ENCODE measurements at places on chromosomes 1 and 21. TPM values are rescaled to one million over a fixed set of nuclear protein-coding genes. Genes with fewer than 3 reads are reported as not detected.

DNA sequence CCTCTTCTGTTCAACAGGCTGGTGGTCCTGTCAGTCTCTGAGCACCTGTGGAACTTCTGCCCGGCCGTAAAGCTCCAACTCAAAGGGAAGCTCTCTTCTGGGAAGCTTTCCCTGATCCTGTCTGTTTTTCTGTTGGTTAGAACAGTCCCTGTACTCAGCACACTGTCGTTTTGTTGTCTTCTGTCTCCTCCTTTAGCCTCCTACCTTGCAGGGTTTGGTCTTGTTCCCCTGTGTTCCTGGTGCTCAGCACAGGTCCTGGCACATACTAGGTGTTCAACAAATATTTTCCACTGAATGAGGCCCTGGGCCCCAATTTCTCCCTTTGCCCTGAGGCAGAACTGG, 328 bp upstream of the KDF1 start:
- H3K36me3 ChIP-seq, result no peaks in the 10 kb centered on the region
- peak overlapping the region; percentile 74 for H3K4me3 ChIP-seq
- peaks cover 60% of the 10 kb centered on the region for H3K27me3 ChIP-seq
- no peak overlapping the region for H3K27ac ChIP-seq

- DNase-seq, result no peak
- H3K4me1 ChIP-seq, result peaks cover 35% of the 10 kb centered on the region
- H3K27me3 ChIP-seq, result peaks cover 63% of the 10 kb centered on the region
- peaks cover 1% of the 10 kb centered on the region for H3K36me3 ChIP-seq
These were observed 590 bp upstream of the TACSTD2 start for GRCh38 chr1:58577654-58578030.

GRCh38 chr1:154923695-154924094, 12.8 kb downstream of the PMVK start:
- H3K27me3 ChIP-seq, result no peaks in the 10 kb centered on the region
- DNase-seq, result no peak
- no peak overlapping the region for H3K27ac ChIP-seq
- no peak overlapping the region for H3K4me3 ChIP-seq
- H3K36me3 ChIP-seq, result peaks cover 41% of the 10 kb centered on the region

DNA sequence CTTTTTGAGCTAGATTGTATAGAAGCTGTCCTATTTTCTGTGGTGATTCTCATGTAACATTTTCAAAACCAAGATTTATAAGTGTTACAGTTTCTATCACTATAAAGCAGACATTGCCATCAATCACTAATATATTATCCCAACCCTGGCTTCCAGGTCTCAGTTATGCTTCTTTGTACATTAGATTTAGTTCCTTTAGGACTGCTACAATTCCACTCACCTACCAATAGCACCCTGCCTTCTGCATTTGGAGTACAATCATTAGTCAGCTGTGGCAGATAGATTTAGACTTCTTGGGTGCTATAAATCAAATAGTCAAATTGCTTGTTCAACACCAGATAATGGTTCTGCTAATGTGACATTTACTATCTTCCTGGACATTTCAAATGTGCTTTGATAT, 281.6 kb downstream of the BRINP3 start:
- H3K4me3 ChIP-seq, result no peak overlapping the region
- no peaks in the 10 kb centered on the region for H3K27me3 ChIP-seq
- no peaks in the 10 kb centered on the region for H3K4me1 ChIP-seq
- no peaks in the 10 kb centered on the region for H3K36me3 ChIP-seq
- H3K27ac ChIP-seq, result no peak overlapping the region
- DNase-seq, result no peak

Gene PPFIA4
- total RNA-seq, result 35.1 TPM

DNA sequence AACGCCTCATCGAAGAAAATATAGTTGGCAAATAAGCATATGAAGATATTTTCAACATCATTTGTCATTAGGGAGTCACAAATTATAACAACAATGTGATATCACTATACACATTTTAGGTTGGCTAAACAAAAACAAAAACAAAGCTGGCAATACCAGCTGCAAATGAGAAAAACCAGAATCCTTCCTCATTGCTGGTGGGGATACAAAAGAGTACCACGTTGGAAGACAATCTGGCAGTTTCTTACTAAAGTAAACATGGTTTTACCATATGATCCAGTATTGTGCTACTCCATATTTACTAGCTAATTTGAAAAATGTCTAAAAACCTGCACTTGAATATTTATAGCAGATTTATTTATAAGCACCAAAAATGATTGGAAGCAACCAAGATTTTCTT, 1204.1 kb downstream of the MRPL39 start:
- H3K27ac ChIP-seq, result no peak overlapping the region
- no peak for DNase-seq
- no peaks in the 10 kb centered on the region for H3K27me3 ChIP-seq
- no peaks in the 10 kb centered on the region for H3K4me1 ChIP-seq

DNA sequence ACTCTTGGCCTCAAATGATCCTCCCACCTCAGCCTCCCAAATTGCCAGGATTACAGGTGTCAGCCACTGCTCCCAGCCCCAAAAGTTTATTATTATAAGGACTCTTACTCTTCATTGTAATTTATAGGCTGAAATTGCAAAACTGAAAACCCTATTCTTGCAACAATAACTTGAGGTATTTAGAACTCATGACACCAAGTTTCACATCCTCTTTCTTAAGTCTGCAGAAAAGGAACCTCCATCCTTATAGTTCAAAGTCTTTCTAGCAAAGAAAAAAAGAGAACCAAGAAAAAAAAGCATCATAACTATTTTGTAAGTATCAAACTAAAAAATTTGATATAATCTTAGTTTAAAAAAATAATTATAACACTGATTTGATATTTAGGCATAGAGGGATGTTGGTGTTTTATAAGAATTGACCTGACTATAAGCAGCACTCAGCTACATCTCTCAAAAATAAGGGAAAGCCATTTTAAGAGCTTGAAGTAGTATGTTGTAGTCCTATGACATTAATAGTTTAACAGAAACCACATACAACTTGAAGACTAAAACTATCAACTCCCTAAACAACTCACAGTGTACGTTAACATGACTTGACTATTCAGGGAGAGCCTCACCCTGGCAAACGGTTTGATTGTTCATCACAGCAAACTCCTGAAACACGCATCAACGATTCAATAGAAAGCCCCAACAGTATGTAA, 122.4 kb downstream of the AKT3 start:
- no peaks in the 10 kb centered on the region for H3K27me3 ChIP-seq
- DNase-seq, result no peak
- H3K36me3 ChIP-seq, result peaks cover 2% of the 10 kb centered on the region
- peaks cover 11% of the 10 kb centered on the region for H3K4me1 ChIP-seq
- H3K4me3 ChIP-seq, result no peak overlapping the region

- no peak for DNase-seq
- H3K27me3 ChIP-seq, result peaks cover 6% of the 10 kb centered on the region
- no peak overlapping the region for H3K27ac ChIP-seq
- no peak overlapping the region for H3K4me3 ChIP-seq
- H3K4me1 ChIP-seq, result no peaks in the 10 kb centered on the region
These were observed 14.6 kb downstream of the EPHX1 start for GRCh38 chr1:225824533-225824941.

Gene FBXO2
- total RNA-seq, result 1.0 TPM

Gene NR5A2
- not detected for total RNA-seq

Gene LCE2B
- total RNA-seq, result not detected

- no peak for DNase-seq
- no peaks in the 10 kb centered on the region for H3K36me3 ChIP-seq
- no peaks in the 10 kb centered on the region for H3K4me1 ChIP-seq
- H3K4me3 ChIP-seq, result no peak overlapping the region
These were observed 102.5 kb upstream of the CASZ1 start for GRCh38 chr1:10898921-10899320.

Gene LTN1
- total RNA-seq, result 25.6 TPM

GRCh38 chr1:10616696-10617095, 141.9 kb downstream of the PEX14 start:
- no peak overlapping the region for H3K27ac ChIP-seq
- no peaks in the 10 kb centered on the region for H3K4me1 ChIP-seq
- no peak for DNase-seq
- H3K4me3 ChIP-seq, result no peak overlapping the region
- H3K27me3 ChIP-seq, result no peaks in the 10 kb centered on the region
- H3K36me3 ChIP-seq, result no peaks in the 10 kb centered on the region

Gene YY1AP1
- total RNA-seq, result 64.3 TPM

Gene NDUFV3
- 41.7 TPM for total RNA-seq

DNA sequence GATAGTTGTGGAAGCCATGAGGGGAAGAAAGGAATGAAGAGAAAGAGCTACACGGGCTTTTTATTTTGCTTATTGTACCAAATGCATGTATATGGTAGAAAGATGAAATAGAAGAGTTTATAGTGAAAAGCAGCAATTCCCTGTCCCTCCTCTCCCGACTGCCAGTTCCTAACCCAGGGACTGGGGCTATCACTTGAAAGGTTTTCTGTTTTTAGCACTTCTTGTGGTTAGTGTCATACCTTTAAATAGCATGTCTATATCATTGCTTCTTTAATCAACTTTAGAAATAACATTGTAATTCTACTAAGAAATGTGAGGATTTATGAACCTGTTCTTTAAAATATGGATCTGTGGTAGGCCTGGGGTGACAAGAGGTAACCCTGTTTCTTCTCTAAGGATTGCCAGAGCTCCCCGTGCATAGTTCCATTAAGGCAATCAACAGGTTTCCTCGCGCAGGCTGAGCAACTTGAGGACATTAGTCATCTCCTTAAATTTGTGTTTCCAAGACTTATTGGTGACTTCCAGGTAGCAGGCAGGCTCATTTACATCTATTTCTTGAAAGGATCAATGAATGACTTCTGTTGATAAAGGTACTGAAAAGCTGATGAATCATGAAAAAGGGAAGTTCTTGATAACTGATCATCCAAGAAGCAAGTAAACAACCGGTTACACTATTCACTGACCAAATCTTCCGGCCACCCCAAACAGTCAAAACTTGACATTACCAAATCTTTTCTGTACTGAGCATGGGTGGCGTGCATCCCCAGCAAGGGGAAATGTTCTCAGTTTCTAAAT, 37.8 kb upstream of the S1PR1 start:
- peaks cover 9% of the 10 kb centered on the region for H3K36me3 ChIP-seq
- peaks cover 27% of the 10 kb centered on the region for H3K4me1 ChIP-seq
- peak; percentile 78 for DNase-seq
- H3K27ac ChIP-seq, result peak overlapping the region; percentile 91
- H3K4me3 ChIP-seq, result peak overlapping the region; percentile 44
- H3K27me3 ChIP-seq, result no peaks in the 10 kb centered on the region

GRCh38 chr1:201023517-201023902, at the start of gene KIF21B:
Gene KIF21B (minus strand): TSS chr1:201023714. CDS start chr1:201023383, 331 bp downstream.
- H3K36me3 ChIP-seq, result peaks cover 10% of the 10 kb centered on the region
- peaks cover 70% of the 10 kb centered on the region for H3K4me1 ChIP-seq
- peak; percentile 98 for DNase-seq
- H3K27me3 ChIP-seq, result no peaks in the 10 kb centered on the region
- H3K27ac ChIP-seq, result peak within 1 kb of the TSS; percentile 97

Gene CA14
- not detected for total RNA-seq

DNA sequence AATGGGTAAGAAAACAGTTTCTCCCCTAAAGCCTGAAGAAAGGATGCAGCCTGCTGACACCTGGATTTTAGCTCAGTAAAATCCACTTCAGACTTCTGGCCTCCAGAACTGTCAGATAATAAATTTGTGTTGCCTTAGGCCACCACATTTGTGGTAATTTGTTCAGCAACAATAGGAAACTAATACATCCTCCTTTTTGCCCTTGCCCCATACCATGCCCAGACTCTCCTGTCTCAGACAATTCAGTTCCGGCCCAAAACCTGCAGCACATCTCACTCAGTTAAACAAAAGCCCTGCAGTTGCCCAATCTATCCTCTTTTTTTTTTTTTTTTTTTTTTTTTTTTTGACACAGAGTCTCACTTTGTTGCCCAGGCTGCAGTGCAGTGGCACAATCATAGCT, 25.8 kb downstream of the SMIM12 start:
- no peaks in the 10 kb centered on the region for H3K27me3 ChIP-seq
- H3K27ac ChIP-seq, result no peak overlapping the region
- no peak for DNase-seq
- no peaks in the 10 kb centered on the region for H3K4me1 ChIP-seq
- no peak overlapping the region for H3K4me3 ChIP-seq

DNA sequence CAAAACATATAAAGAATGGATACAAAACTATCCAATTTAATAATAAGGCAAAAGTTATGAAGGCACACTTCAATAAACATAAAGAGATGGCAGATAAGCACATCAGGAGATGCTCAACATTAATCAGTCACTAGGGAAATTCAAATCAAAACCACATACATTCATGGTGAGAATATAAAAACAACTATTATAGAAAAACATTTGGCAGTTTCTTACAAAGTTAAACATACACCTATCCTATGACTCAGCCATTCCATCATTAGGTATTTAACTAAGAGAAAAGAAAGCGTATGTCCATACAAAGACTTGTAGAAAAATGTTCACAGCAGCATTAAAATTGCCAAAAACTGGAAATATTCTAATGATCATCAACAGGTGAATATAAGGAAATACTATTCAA, 44.3 kb downstream of the KIFAP3 start:
- DNase-seq, result no peak
- H3K4me3 ChIP-seq, result no peak overlapping the region
- H3K27me3 ChIP-seq, result no peaks in the 10 kb centered on the region
- peaks cover 6% of the 10 kb centered on the region for H3K4me1 ChIP-seq
- no peak overlapping the region for H3K27ac ChIP-seq
- H3K36me3 ChIP-seq, result peaks cover 21% of the 10 kb centered on the region

GRCh38 chr1:41430582-41430981, 53.9 kb downstream of the EDN2 start:
- H3K4me1 ChIP-seq, result no peaks in the 10 kb centered on the region
- no peak overlapping the region for H3K27ac ChIP-seq
- H3K36me3 ChIP-seq, result no peaks in the 10 kb centered on the region
- peaks cover 4% of the 10 kb centered on the region for H3K27me3 ChIP-seq
- no peak overlapping the region for H3K4me3 ChIP-seq
- no peak for DNase-seq

Gene OR2T6
- total RNA-seq, result not detected

- H3K36me3 ChIP-seq, result no peaks in the 10 kb centered on the region
- no peaks in the 10 kb centered on the region for H3K4me1 ChIP-seq
- no peak overlapping the region for H3K27ac ChIP-seq
- no peak overlapping the region for H3K4me3 ChIP-seq
- H3K27me3 ChIP-seq, result peaks cover 2% of the 10 kb centered on the region
These were observed 222.0 kb downstream of the SETD4 start for GRCh38 chr21:35838350-35838749.

- H3K27ac ChIP-seq, result no peak overlapping the region
- peaks cover 6% of the 10 kb centered on the region for H3K27me3 ChIP-seq
- no peaks in the 10 kb centered on the region for H3K36me3 ChIP-seq
- no peak overlapping the region for H3K4me3 ChIP-seq
These were observed 10.5 kb downstream of the C1orf115 start for GRCh38 chr1:220700556-220701179.

Gene C1orf21
- 2.5 TPM for total RNA-seq
